ENCODE measurements at places on chromosomes 7 and 10.

DNA sequence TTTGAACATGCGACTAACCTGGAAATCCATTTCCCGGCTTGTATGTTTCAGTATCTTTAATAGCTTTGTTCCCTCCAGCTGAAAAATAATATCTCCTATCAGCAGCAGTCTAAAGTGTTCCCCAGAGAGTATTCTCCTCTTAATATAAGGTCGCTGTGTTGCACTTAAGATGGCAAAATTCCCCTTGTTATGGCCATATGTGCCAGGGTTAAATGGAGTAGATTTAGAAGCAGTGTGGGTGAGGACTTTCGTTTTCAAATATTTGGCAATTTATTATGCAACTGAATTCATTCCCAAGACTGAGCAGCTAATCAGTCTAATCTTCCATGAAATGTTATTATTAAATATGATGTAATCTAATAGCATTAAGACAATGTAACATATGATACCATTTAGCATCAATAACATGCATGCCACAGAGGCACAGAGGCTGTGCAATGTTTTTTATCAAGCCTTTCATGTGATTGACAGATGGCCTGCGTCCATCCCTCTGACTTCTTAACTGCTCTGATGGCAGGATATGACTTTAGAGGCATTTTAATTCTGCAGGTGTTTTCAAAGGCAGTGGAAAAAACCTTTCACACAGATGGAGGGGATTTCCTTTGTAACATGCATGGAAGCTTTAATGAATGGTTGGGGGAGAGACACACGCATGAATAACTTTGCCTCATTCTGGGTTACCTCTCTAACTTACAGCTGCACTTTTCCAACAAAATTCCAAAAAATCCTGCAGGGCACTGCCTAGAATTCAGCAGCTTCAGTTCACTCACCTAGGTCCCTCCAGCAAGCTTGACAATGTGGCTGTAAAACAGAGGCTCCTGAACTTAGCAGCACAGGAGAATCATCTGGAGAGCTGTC, 55.1 kb upstream of the ZPBP start:
- DNase-seq, result no peak

DNA sequence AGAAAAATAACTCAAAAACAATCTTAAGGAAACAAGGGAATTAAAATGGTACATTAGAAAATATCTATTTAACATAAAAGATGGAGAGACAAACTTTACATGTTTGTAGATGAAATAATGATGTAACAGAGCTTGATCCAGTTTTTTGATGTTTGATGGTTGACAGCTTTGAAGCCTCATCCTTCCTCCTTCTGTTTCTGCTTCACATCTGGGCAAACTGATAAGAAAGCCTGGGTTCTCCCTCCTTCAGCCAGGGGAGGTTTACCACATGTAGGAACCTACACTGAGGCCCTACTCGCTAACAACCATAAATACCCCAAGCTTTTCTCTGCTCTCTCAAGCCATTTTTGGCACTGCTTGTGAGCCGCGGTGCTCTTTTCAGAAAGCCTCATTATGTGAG, 82.8 kb upstream of the ZNF32 start:
- no peak for DNase-seq

- no peak for DNase-seq
Measured at GRCh38 chr10:111261081-111261615, 184.3 kb downstream of the ADRA2A start.

DNA sequence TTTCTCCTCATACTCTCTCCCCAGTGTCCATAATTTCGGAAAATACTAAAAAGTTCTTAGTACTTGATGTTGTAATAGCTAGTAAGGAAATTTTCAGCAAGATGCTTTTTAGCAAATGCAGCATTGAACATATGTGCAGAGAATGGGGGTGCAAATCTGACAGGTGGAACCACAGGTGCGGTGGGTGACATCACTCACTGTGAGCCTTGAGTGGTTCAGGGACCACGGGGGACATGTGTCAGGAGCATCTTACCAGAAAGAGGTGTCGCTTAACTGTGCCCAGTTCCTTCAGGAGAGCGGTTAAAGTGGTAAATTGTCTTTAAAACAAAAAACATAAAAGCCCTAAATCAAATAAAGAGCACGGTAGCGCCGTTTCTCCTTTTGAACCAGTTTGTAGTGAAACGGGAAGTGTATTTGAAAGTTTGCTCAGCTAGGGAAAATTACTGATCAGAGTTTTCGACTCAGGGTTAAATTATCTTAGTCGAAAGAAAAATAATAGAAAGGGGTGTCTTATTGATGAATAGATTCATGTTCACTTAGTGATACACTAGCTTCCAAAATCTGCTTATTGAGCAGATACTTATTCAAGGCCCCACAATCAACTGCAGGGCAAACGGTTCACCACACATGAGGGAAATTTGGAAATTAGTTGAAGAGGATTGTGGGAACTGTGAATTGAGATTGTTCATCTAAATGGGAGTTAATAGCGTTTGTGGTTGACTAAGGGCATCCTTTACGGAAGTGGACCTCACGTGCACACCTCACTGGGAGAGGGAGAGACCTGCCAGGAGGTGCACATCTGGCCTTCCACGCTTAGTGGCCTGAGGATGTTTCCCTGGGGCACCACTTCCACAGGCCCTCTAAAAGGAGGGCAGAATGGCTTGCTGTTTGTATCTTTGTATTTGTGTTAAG, 12.7 kb downstream of the CUL1 start:
- no peak for DNase-seq

DNA sequence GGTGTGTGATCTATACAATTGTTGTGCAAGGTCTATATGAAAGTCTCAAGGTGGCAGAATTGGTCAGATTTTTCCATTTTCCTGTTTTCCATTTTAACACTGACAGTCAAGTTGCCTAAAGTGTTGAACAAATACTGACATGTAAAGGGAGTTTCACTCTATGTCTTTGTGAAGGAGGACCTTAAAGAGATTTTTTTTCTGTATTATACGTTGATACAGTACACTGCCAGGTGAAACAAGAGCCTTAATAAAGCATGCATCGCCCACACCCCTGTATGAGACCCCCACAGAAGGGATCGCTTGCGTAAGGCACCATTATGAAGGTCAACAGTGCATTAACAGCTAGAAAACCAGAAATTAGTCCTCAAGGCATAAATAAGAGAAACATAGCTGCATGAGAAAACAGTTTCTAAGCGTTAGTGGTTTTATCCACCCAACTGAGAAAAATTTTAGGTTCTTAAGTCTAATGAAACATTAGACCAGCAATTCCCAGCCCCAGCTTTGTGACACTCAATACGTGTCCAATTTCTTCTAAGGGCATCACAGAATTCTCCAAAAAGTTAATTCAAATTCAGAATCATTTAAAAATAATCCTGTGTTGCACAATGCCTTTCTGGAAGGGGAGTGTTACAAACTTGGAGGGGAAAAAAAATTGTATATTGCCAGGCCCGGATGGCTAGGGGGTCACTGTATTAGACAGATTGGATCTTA, 6.9 kb downstream of the KLF6 start:
- no peak for DNase-seq

GRCh38 chr7:151113344-151114150, 27.3 kb downstream of the AGAP3 start:
- DNase-seq, result no peak

DNA sequence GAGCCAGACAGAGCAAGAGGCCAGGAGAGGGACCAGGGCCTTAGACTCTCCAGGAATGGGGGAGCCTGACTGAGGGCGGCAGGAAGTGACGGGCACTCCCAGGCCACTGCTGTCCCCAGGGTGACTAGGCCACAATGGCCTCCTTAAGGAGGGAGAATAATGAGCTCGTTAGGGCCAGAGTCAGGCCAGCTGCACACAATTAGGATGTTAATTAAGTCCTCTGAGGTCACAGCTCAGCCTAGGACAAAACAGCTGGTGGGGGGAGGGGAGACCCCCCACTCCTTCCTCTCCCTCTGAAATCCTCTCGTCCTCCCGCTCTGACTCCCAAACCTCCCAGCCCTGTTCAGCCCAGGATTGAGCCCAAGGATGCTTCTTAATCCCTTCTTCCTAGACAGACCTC, 143.0 kb downstream of the NEURL1 start:
- no peak for DNase-seq

DNA sequence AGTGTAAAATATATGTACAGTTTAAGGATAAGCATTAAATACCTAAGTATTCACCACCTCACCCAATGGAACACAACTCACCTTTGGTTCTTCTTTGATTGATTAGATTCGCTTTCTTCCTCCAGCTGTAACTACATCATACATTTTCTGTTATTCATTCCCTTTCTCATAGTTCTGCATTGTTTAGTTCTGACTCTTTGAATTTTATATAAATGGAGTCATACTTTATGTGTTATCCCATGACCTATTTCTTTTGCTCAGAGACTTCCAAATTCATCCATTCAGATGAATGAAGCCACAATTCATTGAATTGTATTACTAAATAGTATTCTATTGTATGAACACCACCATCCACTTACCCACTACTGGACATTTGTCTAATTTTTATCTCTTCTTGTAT, 12.3 kb downstream of the THNSL1 start:
- no peak for DNase-seq

DNA sequence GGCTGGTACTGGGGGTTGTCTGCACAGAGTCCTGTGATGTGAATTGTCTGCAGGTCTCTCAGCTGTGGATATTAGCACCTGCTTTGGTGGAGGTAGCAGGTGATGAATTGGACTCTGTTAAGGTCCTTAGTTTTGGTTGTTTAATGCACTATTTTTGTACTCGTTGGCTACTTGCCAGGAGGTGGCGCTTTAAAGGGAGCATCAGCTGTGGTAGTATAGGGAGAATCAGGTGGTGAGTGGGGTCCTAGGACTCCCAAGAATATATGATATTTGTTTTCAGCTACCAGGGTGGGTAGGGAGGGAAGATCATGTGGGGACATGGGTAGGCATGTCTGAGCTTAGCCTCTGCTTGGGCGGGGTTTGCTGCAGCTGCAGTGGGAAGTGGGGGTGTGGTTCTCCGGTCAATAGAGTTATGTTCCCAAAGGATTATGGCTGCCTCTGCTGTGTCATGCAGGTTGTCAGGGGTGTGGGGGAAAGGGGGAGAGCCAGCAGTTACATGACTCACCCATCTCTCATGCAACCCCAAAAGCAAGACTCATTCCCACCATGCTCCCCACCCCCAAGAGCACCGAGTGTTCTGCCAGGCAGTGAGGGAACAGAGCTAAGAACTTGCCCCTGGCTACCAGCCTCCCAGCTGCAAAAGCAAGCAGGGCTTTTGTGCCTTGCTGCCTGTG, 53.7 kb upstream of the ZNF273 start:
- DNase-seq, result no peak

DNA sequence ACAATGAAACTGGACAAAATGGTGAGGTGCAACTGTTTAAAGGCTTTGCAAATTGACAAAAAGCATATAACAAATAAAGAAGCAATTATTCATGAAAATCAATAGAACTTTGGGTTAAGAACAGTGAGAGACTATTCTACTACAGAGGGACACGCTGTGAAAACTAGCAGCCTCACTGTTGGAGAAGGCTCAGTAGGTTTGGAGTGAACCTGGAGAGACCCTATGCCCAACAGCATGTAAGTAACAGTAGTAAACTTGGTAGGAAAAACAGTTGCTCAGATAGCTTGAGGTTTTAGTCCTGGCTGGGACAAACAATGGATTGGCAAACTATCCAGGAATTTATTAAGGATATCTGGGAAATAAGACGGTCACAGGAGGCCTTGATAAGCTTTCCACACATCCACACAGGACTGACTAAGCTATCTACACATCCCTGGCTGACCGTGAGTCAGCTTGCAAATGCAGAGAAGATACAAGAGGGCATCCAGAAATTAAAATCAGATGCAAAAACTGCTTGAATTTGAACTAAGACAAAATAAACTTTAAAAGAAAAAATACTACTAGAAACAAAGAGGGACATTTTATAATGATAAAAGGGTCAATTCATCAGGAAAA, 15.9 kb downstream of the FAM149B1 start:
- no peak for DNase-seq

DNA sequence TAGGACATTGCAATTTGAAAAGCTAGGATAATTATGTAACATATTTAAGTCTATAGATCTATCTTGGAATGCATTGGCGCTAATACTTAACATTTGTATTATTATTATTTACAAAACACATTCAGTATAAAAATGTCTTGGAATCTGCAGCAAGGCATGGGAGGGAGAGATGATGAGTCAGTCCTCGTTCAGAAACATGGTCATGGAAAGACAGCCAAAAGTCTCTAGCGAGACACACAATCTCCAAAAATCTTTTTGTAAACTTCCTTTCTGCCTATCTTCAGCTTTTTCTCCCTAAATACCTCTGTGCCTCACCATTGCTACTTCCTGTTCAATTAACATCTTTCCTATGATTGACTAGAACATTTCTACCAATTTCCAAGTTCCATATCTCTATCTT, 188.4 kb upstream of the CACNA2D1 start:
- DNase-seq, result no peak

GRCh38 chr7:108026647-108027046, 23.7 kb upstream of the LAMB1 start:
- DNase-seq, result no peak

- no peak for DNase-seq
Measured at GRCh38 chr10:44314802-44315460, 70.0 kb downstream of the CXCL12 start.

DNA sequence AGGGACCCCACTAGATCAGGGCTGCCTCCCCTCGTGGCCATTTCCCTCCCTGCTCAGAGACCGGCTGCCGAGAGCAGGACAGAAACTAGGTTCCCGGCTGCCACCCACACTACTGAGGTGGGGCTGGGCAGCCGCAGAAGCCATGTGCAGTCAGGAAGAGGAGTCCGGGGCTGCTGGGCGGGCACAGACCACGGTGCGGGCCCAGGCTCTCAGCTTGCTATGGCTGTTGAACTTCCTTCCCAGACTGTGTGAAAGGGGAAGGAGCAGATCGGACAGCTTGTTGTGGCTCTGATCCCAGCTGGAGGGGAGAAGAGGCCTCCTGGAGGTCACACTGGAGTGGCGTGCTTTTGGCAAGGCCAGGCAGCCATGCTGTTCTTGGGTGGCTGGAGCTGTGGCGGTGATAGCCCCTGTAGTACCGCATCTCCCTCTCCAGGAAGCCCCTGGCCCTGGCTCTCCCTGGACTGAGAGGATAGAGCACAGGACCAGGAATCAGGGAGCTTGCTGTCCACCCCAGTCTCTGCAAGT, 56.8 kb downstream of the HK1 start:
- DNase-seq, result peak; percentile 79

DNA sequence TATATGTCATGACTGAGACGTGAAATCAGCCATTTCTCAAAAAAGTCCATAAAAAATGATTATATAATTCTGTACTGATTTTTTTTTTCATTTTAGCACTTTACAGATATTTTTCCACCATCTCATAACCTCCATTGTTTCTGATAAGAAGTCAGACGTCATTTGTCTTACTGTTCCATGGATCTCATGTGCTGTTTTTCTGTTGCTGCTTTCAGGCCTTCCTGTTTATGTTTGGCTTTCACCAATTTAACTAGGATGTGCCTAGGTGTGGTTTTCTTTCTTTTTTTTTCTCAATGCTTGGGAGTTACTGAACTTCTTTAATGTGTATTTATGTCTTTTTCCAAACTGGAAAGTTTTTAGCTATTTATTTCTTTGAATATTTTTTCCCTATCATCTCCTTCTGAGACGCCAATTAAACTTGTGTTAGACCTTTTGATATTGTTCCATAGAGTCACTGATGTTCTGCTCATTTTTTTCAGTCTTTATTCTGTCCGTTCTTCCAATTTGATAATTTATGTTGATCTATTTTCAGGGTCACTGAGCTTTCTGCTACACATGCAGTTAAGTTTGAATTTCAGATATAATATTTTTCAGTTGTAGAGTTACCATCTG, 43.3 kb downstream of the TAF3 start:
- no peak for DNase-seq

- DNase-seq, result no peak
Measured at GRCh38 chr10:21517134-21518031, 8.1 kb downstream of the SKIDA1 start.
